Brain microvascular endothelial cell (primary cell): ENCODE measurements at places on chromosomes 12 and 14.

- DNase-seq, result no peak
Observed at GRCh38 chr12:114894076-114894475, 210.1 kb upstream of the TBX3 start.

GRCh38 chr14:38202444-38203191 is 5.1 kb upstream of the SSTR1 start:
- DNase-seq, result no peak

- DNase-seq, result no peak
Observed at GRCh38 chr12:44314007-44314500, 478.2 kb downstream of the TMEM117 start.

DNA sequence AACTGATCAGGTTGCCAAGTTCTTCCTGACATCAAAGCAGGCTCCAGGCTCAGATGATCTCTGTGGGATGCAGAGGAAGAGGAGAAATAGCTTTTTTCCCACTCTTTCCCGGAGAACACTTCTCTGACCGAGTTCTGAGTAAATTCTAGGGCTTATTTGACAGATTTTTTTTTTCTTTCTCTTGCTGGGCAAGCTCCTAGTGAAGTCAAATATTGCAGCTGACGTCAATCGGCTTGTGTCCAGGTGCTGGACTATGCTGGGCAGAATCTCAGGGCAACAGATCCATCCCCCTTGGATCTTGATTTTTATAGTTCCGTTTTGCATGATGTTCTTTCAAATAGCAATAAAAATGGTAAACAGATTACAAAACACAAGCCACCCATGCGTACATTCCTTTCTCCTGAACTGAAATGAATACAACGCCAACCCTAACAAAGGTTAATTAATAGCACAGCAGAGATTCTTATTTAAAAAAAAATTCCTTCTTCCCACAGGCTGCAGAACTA is 182.2 kb downstream of the NOVA1 start:
- no peak for DNase-seq

GRCh38 chr14:98890556-98891340 is 381.2 kb downstream of the BCL11B start:
- no peak for DNase-seq

- no peak for DNase-seq
Observed at GRCh38 chr12:111482462-111482861, 76.7 kb downstream of the SH2B3 start.

DNA sequence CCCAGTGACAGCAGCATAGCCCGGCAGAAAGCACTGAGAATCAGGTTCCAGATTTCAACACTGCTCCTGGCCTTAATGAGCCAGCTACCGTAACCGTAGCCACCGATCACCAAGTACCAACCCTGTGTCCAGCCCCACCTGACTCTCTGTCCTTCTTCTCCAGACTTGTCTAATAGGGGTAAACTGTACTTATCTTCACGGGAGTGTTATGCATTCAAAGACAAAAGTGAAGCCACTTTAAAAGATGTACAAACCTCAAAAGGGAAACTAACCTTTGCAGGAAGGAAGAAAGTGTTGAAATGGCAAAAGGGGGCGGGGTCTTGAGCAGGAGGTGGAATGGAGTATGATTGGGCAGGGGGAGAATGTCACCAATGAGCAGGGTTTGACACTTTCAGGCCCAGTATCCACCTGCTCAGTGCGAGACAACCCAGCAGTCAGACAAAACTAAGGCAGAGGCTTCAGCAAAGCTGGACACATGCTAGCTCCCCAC is 226.1 kb downstream of the CHST11 start:
- no peak for DNase-seq

DNA sequence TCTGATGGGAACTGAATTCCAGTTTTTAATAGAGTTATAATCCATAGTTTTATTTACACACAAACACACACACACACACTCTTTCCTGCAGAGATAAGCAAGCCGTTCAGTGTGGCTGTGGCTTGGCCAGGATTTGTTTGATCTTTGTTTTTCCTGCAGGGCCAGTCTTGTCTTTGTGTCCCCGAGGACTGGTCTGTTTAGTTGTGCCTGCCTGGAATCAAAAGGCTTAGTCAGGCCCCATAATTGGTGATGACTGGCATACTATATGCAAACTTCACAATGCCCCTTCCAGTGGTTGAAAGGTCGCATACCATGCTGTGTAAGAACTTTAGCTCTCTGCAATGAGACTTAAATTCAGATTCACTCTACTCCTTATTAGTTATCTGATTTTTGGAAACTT is 26.0 kb downstream of the WBP11 start:
- no peak for DNase-seq

- DNase-seq, result no peak
Observed at GRCh38 chr12:132413931-132414588, 75.9 kb upstream of the FBRSL1 start.

- peak; percentile 3 for DNase-seq
Observed at GRCh38 chr12:61758661-61759060, 501.5 kb upstream of the USP15 start.

DNA sequence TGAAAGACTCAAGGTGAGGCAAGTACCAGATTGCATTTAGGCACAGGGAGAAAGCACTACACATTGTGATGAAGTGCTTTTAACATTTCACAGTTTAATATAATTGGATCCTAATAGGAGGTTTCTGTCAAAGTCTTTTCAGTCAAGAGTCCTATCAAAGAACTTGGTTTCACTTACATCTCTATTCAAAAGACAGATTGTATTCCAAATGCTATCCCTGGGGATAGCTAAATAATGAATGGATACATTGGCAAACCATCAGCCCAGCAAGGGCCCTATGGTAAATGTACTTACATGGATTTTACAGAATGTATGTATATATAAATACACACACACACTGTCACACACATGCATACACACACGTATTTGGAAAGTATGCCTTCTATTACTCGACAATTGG is 655.5 kb upstream of the FLRT2 start:
- no peak for DNase-seq

DNA sequence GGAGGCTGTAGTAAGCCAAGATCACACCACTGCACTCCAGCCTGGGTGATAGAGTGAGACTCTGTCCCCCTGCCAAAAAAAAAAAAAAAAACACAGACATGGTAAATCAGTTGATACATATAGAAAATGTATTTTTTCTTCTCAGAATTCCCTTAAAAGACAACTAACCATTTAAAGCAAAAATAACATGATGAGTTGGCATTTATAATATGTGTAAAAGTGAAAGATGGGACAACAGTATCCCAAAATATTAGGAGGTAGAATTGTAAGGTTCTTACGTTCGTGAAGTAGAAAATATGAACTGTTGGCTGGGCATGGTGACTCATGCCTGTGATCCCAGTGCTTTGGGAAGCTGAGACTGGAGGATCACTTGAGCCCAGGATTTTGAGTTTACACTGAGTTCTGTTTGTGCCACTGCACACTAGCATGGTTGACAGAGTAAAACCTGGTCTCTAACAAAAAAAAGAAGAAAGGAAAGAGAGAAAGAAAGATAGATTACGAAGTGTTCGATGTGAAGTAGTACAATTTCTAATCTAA is 296.7 kb downstream of the FBXL14 start:
- DNase-seq, result peak; percentile 18

- DNase-seq, result no peak
Observed at GRCh38 chr12:93818488-93819049, 141.4 kb downstream of the CRADD start.

DNA sequence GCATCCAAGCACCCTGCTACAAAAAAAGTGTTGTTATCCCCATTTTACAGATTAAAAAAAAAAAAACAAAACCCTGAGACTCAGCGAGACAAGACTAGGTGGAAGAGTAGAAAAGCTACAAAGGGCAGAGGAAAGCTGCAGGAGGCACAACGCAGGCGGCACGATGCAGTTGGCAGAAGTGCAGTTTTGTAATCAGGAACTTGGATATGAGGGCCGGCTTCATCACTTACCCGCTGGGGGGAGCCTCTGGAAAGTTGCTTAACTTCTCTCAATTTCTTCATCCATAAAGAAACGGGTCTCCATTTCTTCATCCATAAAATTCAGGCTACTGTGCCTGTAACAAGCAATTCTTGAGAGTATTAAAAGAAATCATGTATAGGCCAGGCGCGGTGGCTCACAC is 33.1 kb upstream of the CCDC60 start:
- no peak for DNase-seq

DNA sequence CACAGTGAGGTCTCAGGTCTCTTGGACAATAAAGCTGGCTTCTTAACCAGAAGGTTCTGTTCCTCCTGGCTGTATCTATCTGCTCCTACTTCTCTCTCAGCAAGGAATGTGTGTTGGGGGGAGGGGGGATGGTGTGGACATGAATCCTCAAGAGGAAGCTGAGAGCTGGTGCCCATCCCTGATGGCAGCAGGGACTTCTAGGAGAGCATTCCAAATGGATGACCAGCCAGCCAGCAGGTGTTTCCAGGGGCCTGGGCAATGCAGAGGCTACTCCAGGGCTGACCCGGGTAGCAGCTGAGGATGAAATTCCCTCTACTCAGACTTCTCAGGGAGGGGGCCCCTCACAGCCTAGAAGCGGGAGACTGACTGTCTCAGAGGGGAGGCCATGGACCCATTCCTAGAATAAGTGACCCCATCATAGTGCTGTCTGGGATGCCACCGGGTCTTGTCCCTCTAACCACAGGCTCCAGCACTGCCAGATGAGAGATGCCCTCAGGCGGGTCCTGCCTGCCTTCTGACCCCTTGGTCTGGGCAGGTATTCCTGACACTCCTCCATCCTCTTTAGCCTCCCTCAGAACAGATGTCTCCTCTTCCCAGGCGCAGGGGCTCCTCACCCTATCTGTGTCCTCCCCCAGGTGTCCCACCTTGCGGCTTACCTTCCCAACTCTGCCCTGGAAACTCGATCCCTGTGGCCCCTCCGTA is 1.2 kb downstream of the RAB15 start:
- DNase-seq, result no peak

GRCh38 chr12:112163471-112163991 is 38.2 kb downstream of the TRAFD1 start:
- no peak for DNase-seq

DNA sequence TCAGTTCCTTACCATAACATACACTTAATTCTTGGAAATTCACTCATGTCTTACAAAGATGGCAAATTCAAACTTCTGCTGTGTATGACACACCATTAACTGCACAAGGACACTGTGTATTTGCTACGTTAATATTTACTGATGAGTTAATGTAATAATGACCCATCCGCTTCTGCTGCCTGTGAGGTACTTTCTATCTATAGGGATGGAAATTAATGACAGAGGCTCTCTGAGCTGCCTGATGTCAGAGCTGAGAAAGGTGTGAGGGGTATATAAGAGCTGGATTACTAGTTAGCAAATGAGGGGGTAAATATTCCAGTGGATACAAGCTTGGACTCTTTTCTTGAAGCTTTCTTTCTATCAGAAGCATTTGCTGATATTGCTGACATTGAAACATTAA is at the start of gene IAPP:
IAPP (plus strand) TSS at position 301 of the 400 bp plus-strand sequence. CDS start 450 bp downstream, outside the sequence.
- no peak for DNase-seq

GRCh38 chr12:5043589-5044419 is at the start of gene KCNA5:
KCNA5 (plus strand) TSS chr12:5043879; CDS start chr12:5044148, 269 bp downstream.
- no peak for DNase-seq

DNA sequence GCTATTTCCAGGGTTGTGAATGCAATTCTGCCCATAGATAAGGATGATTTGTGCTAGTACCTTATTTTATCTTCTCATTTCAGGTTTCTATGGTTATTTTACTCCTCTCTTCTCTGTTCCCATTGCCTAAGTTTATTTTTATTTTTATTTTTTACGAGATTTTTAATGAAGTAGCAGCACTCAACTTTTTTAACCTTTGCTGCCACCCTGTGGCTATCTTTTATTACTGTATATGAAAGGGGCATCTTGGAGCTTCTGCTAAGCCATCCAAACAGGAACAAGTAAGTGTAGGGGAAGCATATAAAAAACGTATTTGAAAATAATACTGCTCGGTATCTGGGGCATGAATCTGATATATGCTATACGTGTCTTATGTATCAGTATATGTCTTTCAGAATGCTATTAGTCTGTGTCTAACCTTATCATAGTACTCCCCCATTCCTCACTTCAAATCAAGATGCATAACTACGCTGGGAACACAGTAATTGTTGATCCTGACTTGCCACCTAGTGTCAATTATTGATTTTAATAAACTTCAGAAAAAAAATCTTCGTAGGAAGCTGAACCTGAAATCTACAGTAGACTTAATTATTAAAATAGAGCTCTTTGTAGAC is 60.3 kb downstream of the KLRG1 start:
- peak; percentile 39 for DNase-seq

- peak; percentile 47 for DNase-seq
Observed at GRCh38 chr14:65412856-65413738, 567 bp downstream of the FUT8 start.

DNA sequence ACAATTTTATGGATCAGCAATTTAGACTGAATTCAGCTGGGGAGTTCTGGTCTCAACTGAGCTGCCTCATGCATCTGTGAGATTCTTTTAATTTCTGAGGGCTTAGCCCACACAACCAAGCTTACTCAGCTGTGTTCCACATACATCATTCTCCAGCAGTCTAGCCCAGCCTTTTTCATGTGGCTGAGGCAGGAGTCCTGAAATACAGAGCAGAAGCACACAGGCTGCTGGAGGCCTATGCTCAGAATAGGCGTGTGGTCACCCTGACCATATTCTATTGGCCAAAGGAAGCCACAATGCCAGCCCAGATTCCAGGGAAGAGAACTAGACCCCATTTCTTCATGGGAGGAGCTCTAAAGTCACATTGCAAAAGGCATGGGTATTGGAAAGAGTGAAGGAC is 72.3 kb upstream of the DHRS4 start:
- no peak for DNase-seq

DNA sequence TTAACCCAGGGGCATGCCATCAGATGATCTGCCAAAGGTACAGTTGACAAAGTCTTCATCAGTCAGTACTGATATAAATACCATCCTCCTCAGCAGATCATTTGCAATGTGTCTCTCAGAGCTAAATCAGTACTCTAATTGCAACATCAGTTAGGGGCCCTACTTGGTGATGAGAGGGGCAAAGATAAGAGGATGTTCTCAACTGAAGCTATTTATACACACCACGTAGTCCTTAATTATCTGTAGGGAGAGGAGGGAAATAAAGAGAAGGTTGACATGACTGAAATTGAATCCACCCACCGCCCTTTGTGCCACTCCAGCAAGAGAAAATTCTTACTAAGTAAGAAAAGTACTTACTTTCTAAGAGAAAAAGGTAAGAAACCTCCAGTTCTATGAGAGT is 157.8 kb upstream of the NUDT4 start:
- DNase-seq, result no peak

DNA sequence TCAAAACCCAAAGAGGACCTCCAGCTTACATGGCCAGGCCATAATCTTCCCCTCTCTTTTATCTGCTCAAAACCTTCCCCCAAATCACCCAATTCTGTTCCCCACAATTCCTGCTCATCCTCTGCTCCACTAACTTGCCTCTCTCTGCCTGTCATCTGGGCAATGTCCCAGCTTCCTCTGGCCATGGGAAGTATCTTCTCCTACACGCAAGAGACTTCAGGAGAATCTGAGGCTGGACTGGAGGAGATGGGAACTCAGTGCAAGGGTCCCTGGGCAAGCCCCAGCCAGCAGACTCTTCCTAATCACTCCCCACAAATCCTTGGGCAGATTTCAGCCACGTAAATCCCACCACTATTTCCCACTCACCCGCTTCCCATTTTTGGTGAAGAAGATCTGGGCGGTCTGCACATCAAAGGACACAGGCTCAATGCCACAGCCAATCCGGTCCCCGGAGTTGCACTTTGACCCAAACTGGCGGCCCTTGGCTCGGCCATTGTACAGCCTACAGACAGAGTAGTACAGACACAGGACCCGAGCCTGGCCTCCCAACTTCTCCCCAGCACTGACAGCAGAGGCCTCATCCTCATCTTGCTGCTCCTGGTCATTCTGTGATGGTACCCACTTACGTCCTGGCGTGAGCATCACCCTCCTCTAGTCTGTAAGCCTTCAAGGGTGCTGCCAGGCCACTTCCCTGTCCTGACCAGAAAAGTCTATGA is 4.7 kb downstream of the SPRYD3 start:
- DNase-seq, result no peak
